Stimulated activated CD4-positive, alpha-beta T cell treated with anti-CD3 and anti-CD28 coated beads, Interleukin-2, amount 100 ng/mL, for 4 hours (primary cell): ENCODE measurements at places on chromosomes 6 and 20.

GRCh38 chr6:47670851-47671250 lies 27.5 kb upstream of the ADGRF4 start:
- no peak for DNase-seq

DNA sequence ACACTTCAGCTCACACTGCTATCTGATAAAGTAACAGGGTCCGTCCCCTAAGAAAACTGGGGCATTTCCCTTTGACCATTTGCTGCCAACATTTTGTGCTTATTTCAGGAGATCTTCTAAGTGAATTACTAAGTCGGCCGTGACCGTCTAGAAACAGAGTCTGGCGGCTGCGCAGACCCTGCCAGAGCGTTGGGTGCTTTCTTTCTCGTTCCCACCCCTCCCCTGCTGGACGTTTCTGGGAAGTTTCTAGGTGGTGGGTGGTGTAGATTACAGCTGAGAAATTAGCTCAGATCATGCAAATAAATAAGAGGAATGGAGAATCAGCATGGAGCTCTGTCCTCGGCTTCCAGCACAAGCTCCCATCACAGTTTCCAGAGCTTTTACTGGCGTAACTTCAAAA lies 128.1 kb downstream of the MYLK4 start:
- DNase-seq = no peak

DNA sequence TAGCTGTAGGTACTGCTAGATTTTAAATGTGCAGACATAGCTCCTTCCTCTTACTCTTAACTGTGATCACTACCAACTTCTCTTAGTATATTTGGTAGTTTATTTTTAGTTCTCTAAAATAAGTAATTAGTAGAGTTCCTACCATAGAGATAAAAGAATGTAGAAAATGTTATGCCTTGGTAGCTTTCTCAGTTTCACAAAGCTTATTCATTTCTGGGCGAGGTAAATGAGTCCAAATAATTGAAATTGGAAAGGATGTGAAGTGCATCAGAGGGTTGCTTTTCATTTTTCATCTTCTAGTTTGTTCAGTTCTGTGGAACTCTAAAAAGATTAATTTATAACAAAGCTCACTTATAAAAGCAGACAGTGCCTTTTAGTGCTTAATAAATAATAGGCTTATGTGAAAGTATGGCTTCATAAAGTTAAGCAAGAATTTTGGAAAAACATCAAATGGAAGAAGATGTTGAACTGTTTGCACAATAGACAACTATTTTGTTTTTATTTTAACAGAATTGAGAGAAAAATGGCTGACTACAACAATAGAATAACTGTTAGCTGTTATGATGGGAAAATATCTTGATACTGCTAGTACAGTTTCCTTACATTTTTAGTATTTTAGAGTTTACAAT lies 303.7 kb downstream of the UTRN start:
- DNase-seq = no peak

DNA sequence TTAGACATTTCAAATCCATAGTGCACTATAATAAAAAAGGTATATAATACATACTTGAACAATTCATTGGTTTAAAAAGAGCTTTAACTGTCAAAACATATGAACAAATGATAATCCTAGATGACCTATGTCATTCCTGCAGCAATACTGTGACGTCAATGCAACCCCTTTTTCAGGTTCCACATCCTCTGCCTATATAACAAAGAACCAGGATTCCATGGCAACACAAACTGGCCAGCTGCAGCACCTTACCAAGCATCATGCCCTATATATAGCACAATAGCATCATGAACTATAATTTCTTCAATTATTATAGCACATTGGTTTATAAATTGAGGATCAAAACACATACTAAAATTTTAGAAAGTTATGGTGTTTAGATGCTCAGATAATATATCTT lies 578 bp upstream of the PTCHD4 start:
- DNase-seq = no peak

DNA sequence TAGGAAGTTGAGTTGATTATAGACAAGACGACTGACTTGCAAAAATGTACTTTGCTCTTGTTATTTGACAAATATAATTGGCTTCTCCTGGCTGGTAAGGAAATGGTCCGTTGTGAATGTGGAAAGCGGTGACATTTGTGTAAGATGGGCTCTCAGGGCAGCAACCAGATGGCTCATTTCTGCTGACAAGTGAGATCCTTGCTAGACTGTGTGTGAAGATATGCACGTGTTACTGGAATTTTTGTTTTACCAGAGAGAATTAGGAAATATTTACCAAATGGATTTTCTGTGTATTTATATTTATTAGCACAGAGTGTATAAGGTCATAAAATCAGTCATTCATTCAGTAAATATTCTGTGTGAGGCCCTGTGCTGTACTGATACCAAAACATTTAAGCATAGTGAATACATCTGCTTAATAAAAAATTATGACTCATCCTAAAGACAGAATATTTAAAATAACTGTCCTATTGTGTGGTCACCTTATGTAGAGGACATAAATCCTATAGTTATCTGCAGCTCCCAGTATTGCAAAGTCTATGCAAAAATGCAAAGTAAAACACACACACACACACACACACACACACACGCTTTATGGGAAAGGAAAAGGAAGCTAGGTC lies 109.9 kb upstream of the ASF1A start:
- no peak for DNase-seq

GRCh38 chr6:25025919-25026301 lies 90.2 kb upstream of the RIPOR2 start:
- DNase-seq = no peak

DNA sequence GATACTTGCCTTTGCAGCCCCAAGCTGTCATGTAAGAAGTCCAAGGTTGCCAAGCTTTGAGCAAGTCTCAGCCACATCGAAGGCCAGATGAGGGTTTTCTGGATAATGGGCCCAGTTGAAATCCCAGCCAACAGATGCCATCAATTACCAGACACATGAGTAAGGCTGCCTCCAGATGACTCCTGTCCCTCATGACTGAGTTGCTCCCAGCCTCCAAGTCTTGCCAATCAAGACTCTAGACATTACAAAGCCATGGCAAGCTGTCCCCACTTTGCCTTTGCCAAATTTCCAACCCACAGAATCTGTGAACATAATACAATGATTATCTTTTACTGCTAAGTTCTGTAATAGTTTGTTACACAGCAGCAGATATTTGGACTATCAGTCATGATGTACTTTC lies 76.8 kb upstream of the ARMC2 start:
- DNase-seq = no peak

- no peak for DNase-seq
These were observed 65.8 kb upstream of the CD93 start for GRCh38 chr20:23151885-23152284.

DNA sequence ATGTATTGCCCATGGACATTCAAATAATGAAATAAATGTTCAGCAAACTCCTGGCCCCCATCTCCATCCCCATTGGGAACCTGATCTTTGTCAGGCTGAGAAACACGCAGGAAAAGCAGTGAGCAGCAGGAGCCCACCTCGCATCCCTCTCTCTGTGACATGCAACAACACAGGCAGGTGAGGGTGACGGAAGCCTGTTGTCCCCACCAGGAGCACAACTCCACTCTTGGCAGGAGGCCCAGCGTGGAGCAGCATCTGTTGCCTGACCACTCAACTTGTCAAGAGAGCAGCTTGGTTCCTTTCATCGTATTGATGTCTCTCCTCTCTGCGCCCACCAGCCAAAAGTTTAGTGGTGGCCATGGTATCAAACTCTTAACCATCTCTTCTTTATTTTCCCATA lies 586.9 kb upstream of the ARID1B start:
- DNase-seq = no peak

- DNase-seq = no peak
These were observed 217.1 kb upstream of the THEMIS start for GRCh38 chr6:128117916-128118315.

DNA sequence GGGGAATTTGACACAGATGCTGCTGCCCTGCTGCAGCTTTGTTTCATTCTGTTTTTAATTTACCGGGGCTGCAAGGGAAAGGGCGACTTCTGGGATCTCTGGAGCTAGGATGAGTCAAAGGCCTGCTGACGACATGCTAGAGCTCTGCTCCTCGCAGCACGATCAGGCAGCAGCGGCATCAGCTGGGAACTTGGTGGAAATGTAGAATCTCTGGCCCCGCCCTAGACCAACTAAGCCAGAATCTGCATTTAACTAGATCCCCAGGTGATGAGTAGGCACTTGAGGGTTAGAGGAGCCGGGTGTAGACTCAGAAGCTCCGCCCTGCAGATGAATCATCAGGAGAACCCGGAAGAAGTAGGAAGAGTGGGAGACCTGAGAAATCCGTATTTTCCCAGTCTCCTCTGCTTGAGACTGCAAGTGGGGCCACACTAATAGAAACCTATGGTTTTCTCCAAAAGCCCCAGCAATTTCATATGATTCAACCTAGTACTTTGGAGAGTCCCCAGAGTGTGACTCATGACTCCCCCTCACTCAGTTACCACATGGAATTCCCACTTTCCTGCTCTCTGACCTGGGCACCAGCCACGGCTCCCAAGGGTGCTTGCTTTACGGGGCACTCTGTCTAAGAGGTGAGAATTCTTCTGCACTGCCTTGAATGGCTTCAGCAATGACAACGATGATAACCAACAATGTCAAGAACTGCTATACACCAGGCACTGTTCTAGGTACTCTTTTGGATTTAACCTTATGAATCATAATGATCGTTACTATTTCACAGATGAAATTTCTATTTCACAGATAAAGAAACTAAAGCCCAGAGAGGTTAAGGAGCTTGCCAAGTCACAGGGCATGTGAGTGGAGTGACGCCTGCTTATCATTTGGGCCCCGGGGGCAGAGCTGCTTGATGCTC lies 18.1 kb downstream of the TUBB2B start:
- DNase-seq = peak; percentile 36

DNA sequence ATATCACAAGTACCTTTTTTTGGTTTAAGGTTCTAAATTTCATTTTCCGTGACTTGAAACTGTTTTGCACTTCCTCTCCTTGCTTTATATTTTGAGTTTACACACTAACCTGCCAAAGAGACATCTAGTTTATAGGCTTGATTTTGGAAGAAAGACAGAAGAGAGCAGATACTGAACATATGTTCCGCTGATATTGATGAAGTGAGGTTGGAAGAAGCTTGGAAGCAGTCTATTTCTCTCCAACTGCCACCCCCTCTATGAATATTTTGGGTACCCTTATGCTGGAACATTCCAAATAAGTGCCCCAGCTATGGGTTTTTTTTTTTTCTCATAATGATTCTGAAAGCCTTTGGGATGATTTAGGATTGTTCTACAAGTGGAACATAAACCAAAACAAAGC lies 150.6 kb downstream of the LAMA2 start:
- no peak for DNase-seq

- DNase-seq = no peak
These were observed 21.2 kb downstream of the CLVS2 start for GRCh38 chr6:123017104-123017682.

- DNase-seq = no peak
These were observed 45.1 kb upstream of the TENT5A start for GRCh38 chr6:81797591-81797990.

DNA sequence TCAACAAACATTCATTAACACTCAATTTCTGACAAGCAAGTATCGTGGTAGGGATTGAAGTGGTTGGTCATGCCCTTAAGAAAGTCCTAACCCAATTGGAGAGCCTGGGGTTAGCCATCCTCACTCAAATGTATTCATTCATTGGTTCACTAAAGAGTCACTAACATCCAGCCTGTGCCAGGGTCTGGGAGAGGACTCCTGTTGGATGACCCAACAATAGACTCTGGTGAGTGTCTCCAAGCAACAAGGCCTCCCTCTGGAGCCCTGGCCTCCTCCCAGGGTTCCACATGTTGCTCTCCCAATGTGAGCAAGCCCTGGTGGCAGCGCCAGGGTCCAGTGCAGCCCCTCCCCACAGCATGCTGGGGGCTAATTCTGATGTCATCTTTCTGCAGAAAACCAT lies at the start of gene BPIFA3:
TSS of gene BPIFA3 (plus strand) at position 301 of the 400 bp plus-strand sequence. CDS start 185 bp downstream, outside the sequence.
- DNase-seq = no peak

DNA sequence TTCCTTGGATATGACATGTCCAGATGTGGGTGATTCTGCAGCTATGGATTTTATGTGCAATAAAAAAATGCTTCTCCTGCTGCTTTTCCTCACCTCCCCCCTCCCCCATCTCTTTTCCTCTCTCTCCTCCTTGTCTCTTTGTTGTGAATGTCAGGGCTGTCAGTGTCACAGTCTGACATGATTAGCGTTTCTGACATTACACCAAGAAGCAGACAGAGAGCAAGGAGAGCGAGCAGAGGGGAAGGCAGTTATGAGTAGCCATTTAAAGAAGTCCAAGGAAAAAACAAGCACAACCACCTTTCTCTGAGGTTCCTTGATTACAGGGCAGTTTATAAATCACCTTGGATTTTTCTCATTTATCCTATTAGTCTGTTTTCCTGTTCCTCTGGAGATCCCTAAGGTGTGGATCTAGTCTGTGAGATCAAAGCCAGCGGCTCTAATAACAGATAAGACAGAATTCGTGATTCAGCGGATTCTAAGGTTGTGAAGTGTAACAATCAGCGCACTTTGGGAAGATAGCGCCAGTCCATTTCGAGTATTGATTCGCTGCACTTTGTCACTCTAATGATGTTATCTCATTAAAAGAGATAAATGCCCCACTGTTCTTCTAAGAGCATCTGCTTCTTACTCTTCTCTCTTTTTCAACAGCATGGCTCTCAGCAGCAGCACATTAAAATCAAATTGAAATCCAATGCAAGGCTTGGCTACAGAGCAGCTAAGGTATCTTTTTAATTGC lies 101.4 kb downstream of the BACH2 start:
- no peak for DNase-seq

DNA sequence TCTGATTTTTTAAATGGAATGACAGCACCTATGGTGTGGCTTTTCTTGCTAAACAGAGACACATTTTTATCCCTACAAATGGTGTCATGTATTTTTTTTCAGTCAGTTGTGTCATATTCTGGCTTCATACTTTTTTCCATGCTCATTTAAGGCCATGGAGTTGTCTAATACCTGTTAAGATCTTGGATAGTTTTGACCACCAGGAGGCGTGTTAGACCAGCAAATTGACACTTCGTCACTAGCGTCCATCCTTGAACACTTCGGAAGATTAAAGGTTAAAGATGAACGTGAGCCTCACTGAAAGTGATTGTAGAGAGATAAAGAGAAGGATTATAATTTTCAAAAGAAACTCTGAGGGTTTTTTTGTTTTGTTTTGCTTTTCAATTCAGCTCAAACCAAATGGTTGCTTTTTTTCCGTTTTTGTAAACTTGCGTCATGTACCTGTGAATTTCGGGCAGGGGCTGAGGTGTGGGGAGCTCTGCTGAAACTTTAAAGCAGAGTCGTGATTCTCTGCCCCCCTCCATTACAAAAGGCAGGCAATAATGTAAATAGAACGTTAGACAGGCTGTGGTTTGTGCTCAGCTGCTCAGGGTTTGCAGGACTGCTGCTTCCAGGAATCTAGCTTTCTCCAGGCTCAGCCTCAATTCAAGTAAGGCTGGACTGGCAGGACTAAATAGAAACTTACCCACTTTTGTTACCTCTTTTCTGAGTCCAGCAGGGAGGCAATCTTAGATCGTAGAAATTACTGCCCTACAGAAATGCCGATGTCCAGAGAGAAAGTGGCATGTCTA lies 245.1 kb downstream of the FOXA2 start:
- no peak for DNase-seq

- DNase-seq = no peak
These were observed 333.3 kb upstream of the HSF2 start for GRCh38 chr6:122066200-122066599.
